ENCODE measurements at places on chromosomes 16 and 17. TPM values are rescaled to one million over a fixed set of nuclear protein-coding genes. Genes with fewer than 3 reads are reported as not detected.

Gene ANKFN1
- polyA plus RNA-seq: 2.8 TPM

Gene FUS
- 351 TPM for polyA plus RNA-seq

Gene KRT33A
- polyA plus RNA-seq: not detected

Gene PER1
- 59.2 TPM for polyA plus RNA-seq

Gene RAMP2
- 64.1 TPM for polyA plus RNA-seq
